ENCODE measurements at places on chromosomes 4 and X.

GRCh38 chr4:159966746-159967145 lies 863.9 kb downstream of the RAPGEF2 start:
- DNase-seq, result no peak

DNA sequence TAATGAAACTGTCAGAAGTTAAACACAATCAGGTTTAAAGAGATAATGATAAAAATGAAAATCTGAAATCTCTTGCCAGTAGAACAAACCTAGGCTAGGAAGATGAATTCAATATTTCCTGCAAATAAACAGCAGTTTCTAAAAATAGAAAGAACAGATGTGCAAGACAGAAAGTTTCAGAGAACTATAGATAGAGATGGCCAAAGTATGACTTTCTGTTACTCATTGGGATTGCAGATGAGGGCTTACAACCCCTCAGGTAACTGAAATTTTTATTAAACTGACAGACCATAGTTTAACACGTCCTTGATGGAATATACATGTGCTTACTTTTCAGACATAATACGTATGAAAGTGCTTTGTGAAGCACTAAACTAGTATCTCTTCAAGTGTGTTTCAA lies 82.3 kb upstream of the PPARGC1A start:
- no peak for DNase-seq

DNA sequence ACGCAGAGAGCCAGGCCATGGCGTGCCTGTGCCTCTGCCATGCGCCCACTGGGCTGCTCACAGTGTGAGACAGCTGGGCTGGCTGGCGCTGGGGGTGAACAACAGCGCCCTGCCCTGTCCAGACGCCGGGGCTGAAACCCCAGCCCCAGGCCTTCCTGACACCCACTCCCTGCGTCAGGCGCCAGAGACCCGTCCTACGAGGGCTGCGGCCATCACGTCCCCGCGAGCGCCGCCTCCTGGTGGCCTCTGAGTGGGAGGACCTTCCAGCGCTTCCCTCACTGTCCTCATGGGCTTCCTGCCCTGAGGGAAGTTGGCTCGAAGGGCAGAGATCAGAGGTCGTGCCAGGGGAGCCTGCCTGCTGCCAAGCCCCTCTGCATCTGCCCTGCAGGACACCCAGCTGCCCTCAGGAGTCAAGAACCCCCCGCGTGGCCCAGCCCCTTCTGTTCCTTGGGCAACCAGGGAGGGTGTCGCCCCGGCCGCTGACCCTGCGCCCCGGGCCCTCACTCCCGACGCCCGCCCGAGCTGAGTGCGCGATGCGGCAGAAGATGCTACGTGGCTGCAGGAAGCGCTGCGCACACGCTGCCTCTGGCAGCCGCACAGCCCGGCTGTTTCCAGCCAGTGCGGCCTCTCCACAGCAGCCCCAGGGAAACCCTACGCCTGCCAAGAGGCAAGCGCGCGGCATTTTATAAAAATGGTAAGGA lies 16.2 kb downstream of the NELFA start:
- DNase-seq, result no peak

DNA sequence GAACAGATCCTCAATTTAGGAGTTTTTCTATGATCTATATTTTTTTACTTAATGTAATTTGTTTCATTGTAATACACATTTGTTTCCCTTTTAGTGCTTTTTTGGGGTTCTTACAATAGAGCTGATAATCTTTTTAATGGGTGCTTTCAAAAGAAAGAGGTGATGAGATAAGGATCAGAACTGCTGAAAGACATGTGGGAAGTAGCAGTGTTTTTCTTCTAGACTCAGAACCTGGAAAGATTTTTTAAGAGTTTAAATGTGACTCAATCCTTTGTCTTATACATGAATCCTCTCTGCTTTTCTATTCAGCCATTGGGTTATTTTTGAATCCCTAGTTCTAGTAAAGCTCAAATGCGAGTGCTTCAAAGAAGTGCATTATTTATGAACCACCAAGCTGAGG lies 25.6 kb downstream of the UCHL1 start:
- DNase-seq, result no peak

DNA sequence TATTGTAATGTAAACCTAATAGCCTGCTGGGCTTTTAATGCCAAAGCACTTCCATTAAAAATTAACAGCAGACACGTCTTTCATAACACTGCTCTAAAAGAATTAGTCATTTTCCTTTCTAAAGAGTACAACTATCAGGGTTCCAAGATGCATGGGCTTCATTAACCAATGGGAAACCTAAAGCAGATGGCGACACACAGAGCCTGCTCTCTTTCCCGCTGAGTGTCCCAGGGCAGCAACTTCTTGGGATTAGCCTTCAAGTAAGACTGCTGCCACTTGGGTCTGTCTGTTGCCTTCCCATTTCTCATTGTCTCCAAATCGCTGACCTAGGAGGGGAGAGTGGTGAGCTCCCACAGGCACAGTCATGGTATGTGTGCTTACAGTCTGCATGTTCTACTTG lies 14.0 kb upstream of the PHKA2 start:
- DNase-seq, result no peak

- no peak for DNase-seq
Observed at GRCh38 chr4:176742211-176742610, 50.5 kb downstream of the VEGFC start.

DNA sequence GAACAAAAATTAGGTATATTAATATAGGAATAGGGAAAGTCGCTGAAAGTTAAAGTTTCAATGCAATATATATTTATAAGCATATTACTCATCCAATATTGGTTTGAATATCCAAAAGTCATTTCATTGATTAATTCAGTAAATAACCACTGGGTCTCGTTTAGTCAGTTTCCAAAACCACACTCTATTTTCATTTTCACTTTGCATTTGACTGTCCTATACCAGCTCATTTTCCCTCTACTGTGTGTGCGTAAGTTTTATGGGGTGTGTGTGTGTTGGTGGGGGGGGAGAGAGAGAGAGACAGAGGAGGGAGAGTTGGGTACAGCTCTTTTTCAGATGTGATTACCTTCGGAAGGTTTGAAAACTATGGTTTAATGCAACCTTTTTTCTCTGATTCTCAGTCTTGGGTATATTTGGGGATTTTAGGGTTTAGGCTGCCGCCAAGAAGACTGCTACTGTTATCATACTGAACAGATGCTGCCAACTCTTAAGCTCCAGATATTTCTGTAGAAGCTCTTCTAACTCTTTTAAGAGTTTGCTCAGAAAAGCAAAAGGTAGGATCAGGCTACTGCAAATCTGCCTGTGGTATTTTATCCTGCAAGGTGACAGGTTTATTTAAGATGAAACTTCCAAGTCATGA lies 1427.4 kb downstream of the PCDH7 start:
- DNase-seq, result no peak

GRCh38 chr4:8672486-8672885 lies 79.9 kb downstream of the CPZ start:
- DNase-seq, result no peak

DNA sequence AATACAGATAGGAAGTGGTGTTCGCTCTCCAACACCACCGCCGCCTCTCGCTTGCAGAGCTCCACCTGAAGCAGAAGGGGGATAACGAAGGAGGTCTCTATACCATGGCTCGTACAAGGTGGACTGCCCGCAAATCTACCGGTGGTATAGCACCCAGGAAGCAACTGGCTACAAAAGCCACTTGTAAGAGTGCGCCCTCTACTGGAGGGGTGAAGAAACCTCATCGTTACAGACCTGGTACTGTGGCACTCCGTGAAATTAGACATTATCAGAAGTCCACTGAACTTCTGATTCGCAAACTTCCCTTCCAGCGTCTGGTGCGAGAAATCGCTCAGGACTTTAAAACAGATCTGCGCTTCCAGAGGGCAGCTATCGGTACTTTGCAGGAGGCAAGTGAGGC lies 5.2 kb upstream of the BMP15 start:
- no peak for DNase-seq
